ENCODE measurements at places on chromosomes 3 and 15. TPM values are rescaled to one million over a fixed set of nuclear protein-coding genes. Genes with fewer than 3 reads are reported as not detected.

LDHAL6B gene
- not detected for total RNA-seq

UQCC5 gene
- total RNA-seq: 21.5 TPM

GOLGA8K gene
- 0.59 TPM for total RNA-seq

GOLGA8J gene
- not detected for total RNA-seq

LYSMD2 gene
- total RNA-seq: 1.5 TPM

SPRED1 gene
- total RNA-seq: 27.5 TPM

HDAC11 gene
- total RNA-seq: 14.7 TPM

TLR9 gene
- total RNA-seq: not detected

FILIP1L gene
- total RNA-seq: 0.30 TPM

ACKR2 gene
- total RNA-seq: not detected

TMIE gene
- 0.59 TPM for total RNA-seq

PDZRN3 gene
- 7.4 TPM for total RNA-seq

IQCH gene
- total RNA-seq: 1.3 TPM

VEPH1 gene
- total RNA-seq: 3.3 TPM

HOMER2 gene
- total RNA-seq: 7.0 TPM

MEIS2 gene
- total RNA-seq: 0.67 TPM

GRAMD2A gene
- 0.17 TPM for total RNA-seq

PEX11A gene
- 1.3 TPM for total RNA-seq

KLHL40 gene
- total RNA-seq: not detected

FYCO1 gene
- 4.9 TPM for total RNA-seq

GP9 gene
- total RNA-seq: not detected

STAG1 gene
- 11.6 TPM for total RNA-seq

MEGF11 gene
- total RNA-seq: 0.67 TPM

C3orf33 gene
- total RNA-seq: 2.9 TPM

MOBP gene
- 1.0 TPM for total RNA-seq

TRH gene
- 0.59 TPM for total RNA-seq

RTP4 gene
- not detected for total RNA-seq

GOLGA6D gene
- 1.1 TPM for total RNA-seq

EFHB gene
- 0.22 TPM for total RNA-seq

GOLGA8H gene
- total RNA-seq: 0.44 TPM

KBTBD12 gene
- total RNA-seq: not detected
